ENCODE measurements at places on chromosomes 3 and 15. TPM values are rescaled to one million over a fixed set of nuclear protein-coding genes. Genes with fewer than 3 reads are reported as not detected.

Gene ANO10
- polyA plus RNA-seq: 16.6 TPM

Gene DZIP3
- polyA plus RNA-seq: 2.5 TPM

Gene A4GNT
- polyA plus RNA-seq: not detected

Gene GOLGA6L9
- polyA plus RNA-seq: 3.5 TPM

Gene SLC24A5
- polyA plus RNA-seq: not detected

Gene IMPDH2
- polyA plus RNA-seq: 397 TPM

Gene RASGRP1
- 0.03 TPM for polyA plus RNA-seq

Gene GP5
- polyA plus RNA-seq: 0.01 TPM

Gene DENND4A
- 7.0 TPM for polyA plus RNA-seq

Gene MYRIP
- polyA plus RNA-seq: 0.90 TPM

Gene TTLL13
- 0.05 TPM for polyA plus RNA-seq

Gene ATP13A5
- not detected for polyA plus RNA-seq

Gene RASGRF1
- 0.05 TPM for polyA plus RNA-seq

Gene TMEM207
- not detected for polyA plus RNA-seq

Gene ZNF80
- polyA plus RNA-seq: not detected

Gene CEP19
- polyA plus RNA-seq: 1.1 TPM

Gene SNTN
- not detected for polyA plus RNA-seq

Gene GNAT1
- polyA plus RNA-seq: not detected

Gene DAPK2
- polyA plus RNA-seq: 3.7 TPM

Gene ILDR1
- not detected for polyA plus RNA-seq

Gene LSAMP
- polyA plus RNA-seq: 0.01 TPM

Gene FBXL2
- 0.42 TPM for polyA plus RNA-seq

Gene TRANK1
- polyA plus RNA-seq: 0.28 TPM

Gene NR1I2
- 0.05 TPM for polyA plus RNA-seq

Gene ADIPOQ
- 9.3 TPM for polyA plus RNA-seq

Gene FRMD4B
- 3.0 TPM for polyA plus RNA-seq

Gene RBMS3
- 4.3 TPM for polyA plus RNA-seq

Gene PAK6
- polyA plus RNA-seq: 0.03 TPM

Gene ZNF385D
- polyA plus RNA-seq: 0.55 TPM

Gene CSPG5
- not detected for polyA plus RNA-seq

Gene SLC9C1
- polyA plus RNA-seq: 0.01 TPM

Gene IMPG2
- polyA plus RNA-seq: 0.08 TPM

Gene FHIT
- 2.3 TPM for polyA plus RNA-seq

Gene PPM1L
- polyA plus RNA-seq: 6.2 TPM

Gene SLC2A2
- polyA plus RNA-seq: 0.05 TPM

Gene PLSCR5
- not detected for polyA plus RNA-seq

Gene MST1R
- 0.57 TPM for polyA plus RNA-seq

Gene CISH
- polyA plus RNA-seq: 12.8 TPM

Gene LRTM1
- not detected for polyA plus RNA-seq

Gene DLEC1
- polyA plus RNA-seq: 0.01 TPM

Gene REC114
- polyA plus RNA-seq: not detected

Gene ITIH1
- polyA plus RNA-seq: 0.03 TPM

Gene PTX3
- polyA plus RNA-seq: 0.58 TPM

Gene BUB1B
- polyA plus RNA-seq: 0.42 TPM

Gene TMOD2
- 0.82 TPM for polyA plus RNA-seq

Gene MASP1
- polyA plus RNA-seq: 4.2 TPM
